ENCODE measurements at places on chromosomes 7 and 10. TPM values are rescaled to one million over a fixed set of nuclear protein-coding genes. Genes with fewer than 3 reads are reported as not detected.

DNA sequence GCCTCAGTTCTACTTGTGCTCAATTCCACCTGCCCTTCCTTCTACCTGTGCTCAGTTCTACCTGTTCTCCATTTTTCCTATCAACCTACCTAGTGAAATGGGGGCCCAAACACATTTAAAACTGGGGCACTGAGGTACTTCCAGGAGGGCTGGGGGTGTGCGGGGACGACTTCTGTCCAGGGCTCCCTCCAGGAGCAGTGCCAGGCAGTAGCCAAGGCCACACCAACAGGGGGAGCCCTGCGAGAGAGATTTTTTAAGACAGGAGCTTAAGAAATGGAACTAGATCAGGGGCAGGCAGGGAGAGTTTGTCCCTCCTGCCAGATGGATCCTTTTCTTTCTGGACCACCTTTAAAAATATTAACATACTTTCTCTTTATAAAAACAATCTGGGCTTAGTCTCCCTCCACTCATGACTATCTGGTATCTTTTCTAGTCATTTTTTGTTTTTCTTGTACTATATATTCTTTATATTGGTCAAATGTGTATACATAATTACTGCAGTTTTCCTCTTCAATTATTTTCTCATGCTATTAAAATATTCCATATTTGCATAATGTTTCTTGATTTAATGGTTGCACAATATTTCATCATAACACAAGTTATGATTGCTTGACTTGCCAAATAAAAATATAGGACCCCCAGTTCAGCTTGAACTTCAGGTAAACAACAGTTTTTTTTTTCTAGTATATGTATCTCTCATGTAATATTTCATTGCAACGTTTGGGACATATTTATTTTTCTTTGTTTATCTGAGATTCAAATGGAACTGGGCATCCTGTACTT is 47.3 kb upstream of the INSYN2A start:
- DNase-seq = no peak

DNA sequence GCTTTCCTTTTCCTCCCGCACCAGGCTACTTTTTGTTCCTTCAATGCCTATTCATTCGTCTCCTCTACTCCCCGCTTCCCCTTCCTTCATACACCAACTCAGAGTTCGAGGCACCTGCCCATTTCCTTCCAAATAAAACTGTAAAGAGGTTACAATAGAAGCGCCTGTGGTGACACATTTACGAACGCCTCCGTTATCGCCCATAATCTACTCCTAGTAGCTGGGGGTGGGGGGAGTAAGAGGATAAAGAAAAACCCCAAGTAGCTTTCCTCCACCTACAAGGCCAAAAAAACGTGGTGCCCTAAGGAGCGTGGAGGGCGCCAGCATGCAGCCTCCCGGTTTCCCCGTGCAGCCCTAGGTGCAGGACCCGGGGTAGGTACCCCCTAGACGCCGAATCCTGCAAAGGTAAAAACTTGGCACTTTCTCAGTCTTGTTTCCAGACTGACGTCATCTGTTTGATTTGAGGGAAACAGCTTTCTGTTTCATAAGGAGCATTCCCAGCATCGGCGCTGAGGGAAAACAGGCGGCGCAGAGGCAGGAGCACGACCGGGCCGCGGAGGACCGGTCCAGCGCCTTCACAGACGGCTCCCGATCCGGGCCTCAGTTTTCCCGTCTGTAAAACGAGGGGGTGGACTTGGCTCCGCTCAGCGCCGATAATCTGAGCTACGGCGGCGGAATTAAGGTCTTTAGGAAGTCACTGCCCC is 922 bp downstream of the PPA1 start:
- no peak for DNase-seq

DNA sequence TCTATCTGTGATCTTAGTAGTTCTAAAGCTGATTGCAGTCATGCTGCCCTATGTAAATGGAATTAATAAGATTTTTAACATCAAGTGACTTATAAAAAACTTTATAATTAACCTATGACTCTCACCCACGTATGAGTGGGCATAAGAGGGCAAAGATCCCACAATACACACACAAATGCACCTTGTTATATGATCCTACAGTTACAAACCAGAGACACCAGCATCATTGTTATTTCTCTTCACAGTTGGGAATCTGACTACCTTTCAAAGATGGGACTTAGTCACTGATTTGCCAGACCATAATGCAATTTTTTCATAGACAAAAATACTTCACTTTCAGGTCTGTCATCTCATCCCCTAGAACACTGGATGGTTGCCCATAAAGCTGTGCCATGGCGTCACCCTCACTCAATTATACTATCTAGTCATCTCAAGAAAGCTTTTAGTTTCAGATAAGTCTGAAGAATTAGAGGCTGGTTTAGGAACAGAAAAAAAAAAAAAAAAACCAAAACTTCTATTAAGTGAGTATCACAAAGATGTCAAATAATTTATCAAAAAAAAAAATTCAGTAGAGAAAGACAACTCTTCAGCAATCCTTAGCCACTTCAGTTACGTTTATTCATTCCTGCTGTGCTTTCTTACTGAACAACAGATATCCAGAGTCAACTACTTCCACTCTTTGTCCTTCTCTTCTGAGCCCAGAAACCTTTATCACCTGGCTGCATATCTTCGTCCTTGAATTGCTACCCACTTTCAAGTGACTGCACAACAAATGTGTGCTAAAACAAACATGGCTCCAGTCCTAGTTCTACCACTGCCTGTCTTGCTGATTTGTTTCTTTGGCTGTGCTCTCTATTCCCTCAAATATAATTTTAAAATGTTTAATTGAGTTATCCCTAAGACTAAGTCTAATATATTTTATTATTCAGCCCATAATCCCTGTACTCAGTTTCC is 175.0 kb upstream of the CHRM2 start:
- no peak for DNase-seq

The NME8 gene
- 0.72 TPM for total RNA-seq

- DNase-seq = no peak
These were observed 7.8 kb downstream of the SHH start for GRCh38 chr7:155804431-155804831.

DNA sequence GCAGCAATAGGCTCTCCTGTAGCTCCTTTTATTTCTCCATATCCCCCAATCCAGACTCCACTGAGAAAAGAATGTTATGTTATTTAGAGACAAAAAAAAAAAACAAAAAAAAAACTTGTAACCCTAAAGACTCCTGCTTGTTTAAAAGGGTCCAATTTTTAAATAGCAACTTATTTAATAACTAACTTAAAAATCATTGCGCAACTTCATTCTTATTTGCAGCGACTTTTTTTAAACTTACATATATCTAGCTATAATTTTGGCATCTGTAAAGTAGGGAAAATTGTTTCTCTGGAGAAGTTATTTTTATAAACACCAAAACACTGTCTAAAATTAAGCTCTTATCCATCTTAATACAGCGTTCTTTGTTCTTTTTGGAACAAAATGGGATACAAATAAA is 59.0 kb upstream of the ZC3HAV1 start:
- DNase-seq = no peak

The HMX2 gene
- not detected for total RNA-seq

DNA sequence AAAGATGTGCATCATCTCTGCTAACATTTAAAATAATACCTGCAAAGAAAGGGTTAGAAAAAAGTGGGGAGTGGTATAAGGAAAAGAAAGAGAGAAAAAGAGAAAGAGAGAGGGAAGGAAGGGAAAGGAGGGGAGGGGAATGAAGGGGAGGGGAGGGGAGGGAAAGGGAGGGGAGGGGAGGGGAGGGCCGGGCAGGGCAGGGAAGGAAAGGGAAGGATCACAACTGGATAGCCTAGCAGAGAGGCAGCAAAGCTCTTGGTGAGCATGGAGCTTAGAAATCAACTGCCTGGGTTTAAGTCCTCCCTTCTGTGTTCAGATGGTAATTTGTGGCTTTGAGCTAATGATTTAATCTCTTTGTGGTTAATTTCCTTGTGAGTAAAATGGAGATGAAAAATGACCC is 5.4 kb upstream of the FAM237B start:
- no peak for DNase-seq

The VSTM2A gene
- not detected for total RNA-seq

DNA sequence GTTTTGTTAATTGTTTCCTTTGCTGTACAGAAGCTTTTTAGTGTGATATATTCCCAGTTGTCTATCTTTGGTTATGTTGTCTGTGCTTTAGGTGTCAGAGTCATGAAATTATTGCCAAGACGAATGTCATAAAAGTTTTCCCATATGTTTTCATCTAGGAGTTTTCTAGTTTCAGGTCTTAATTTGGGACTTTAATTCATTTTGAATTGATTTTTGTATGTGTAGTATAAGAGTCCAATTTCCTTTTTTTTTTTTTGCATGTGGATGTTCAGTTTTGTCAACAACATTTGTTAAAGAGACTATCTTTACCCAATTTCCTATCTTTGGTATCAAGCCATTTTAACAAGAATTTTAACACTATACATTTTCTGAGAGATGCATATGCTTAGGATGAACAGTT is 432.2 kb downstream of the CNTNAP2 start:
- DNase-seq = no peak

- no peak for DNase-seq
These were observed 18.7 kb downstream of the CALD1 start for GRCh38 chr7:134798155-134798554.

The ZC3HAV1L gene
- 17.2 TPM for total RNA-seq

The TNS3 gene
- 90.8 TPM for total RNA-seq
